ENCODE measurements at places on chromosomes 4 and X.

GRCh38 chr4:126766241-126766640 is 866.5 kb upstream of the INTU start:
- DNase-seq = no peak

- DNase-seq = no peak
These were observed 27.1 kb downstream of the FHIP1A start for GRCh38 chr4:151436093-151436518.

DNA sequence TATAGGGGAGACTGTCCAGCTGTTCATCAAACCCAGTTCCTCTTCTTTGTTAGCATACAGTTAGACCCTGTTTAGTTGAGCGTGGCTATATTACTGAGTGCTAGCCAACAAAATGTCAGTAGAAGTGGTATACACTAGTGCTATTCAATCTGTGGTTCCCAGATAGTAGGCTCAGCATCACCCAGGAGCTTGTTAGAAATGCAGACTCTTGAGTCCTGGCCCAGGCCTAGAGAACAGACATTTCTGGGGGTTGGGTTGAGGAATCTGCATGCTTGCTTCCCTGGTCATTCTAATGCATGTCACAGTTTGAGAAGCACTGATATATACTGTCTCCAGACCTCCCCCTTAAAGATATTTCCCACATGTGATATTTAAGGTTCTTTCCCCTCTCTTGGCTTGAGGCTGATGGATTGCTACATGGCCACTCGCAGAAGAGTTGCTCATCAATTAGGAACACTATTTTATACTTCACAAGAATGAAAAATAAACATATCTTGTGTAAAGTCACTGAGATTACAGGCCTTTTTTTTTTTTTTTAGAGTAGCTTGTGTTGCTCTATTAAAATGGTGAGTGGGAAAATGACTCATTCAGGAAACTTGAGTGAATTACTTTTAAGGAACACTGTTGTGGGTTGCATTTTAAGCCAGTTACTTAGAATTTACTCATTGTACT is 289.0 kb downstream of the STIM2 start:
- peak; percentile 8 for DNase-seq

GRCh38 chrX:2811271-2811670 is 17.5 kb upstream of the GYG2 start:
- DNase-seq = no peak

DNA sequence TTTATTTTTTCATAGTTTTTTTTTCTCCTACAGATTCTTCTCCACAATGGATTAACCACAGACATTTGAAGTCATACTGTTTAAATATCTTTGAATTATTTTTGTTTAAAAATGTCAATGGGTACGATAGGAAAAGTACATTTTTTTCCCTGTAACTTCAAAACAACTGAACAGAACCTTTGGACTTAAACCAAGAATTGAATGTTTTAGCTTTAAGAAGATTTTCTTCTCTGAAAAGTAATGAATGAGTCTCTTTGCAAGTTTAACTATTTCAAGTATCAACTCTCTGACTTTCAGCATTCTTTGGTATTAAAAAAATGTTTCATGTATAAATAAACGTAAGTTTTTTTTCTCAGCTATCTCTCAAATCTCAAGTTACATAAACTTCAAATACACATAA is 364.3 kb downstream of the FBXO8 start:
- DNase-seq = no peak

DNA sequence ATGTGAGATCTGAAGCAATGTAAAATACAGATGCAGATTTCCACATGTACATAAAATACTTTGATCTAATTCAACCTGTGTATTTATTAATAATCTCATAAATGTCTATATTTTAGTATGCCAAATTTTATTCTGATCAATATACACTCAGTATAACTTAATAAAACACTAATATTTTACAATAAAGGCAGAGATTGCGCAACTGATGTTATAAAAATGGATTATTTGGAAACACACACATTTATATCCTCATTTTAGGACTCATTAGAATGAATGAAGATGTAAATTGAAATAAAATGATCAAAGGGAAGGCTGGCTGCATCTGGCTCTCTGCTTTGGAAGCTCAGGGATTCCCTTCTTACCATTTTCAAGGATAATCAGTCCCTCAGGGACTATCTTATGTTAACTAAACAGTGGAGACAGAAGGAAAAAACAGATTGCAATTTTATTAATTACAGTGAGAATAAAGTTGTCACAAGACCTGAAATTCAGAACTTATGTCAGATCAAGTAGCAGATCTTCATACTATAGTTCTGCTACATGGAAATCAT is 900.9 kb upstream of the EPHA5 start:
- DNase-seq = no peak

- DNase-seq = no peak
These were observed 41.4 kb downstream of the ABHD18 start for GRCh38 chr4:128006592-128006991.

DNA sequence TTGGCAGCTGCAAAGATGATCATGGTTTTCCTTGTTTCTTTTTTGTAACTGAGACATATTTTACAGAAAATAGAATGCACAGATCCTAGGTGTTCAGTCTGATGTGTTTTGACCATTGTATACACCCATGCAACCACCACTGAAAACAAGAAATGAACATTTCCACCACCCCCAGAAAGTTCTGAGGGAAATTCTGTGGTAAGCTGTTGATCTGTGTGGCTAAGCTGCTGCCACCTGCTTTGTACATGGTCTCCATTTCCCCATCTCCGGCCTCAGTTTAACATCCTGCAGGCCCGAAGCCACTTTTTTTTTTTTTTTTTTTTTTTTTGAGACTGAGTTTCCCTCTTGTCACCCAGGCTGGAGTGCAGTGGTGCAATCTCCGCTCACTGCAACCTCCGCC is 65.3 kb downstream of the NYX start:
- DNase-seq = no peak

DNA sequence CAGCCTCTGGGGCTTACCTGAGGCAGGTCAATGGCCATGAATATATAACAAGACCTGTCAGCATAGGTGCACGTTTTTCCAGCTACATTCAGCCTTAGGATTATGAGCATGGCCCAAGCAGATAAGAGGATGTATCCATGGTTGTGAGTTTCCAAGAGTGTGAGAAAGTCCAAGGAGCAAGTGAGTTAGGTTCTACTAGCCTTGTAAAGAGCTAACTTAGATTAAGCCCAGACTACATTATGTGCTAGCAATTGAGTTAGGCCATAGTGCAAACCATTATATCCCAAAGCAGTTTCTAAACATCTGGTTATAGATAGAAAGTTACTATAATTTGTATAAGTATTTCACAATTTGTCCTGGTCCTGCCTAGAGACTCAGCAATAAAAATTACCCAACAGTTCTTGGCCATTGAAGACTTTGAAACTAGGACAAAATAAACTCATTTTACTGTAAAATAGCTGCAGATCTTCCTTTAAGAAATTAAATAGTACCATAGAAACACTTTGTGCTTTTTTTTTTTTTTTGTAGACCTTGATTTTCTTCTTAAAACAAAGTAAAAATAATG is 312.0 kb downstream of the CAMK2D start:
- DNase-seq = no peak

GRCh38 chrX:10244915-10245622 is 88.3 kb downstream of the CLCN4 start:
- no peak for DNase-seq

- DNase-seq = no peak
These were observed 390.3 kb downstream of the SPRY1 start for GRCh38 chr4:123786920-123787319.

DNA sequence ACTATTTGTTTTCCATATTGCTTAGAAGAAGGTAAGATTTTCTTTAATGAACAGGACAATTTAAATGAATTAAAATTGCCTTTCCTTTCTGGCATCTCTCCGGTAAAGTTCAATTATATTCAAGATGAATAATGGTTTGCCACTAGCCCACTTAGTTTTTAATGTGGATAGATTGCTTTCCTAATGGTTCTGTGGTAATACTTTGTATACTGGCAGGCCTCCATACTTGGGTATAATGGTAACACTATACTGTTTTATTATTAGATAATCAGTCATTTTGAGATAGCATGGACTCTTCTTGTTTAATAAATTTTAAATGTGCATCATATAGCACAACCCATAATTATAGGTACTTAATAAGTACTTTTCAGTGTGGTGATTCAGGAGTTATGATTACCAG is 89.5 kb downstream of the ELOVL6 start:
- DNase-seq = no peak

DNA sequence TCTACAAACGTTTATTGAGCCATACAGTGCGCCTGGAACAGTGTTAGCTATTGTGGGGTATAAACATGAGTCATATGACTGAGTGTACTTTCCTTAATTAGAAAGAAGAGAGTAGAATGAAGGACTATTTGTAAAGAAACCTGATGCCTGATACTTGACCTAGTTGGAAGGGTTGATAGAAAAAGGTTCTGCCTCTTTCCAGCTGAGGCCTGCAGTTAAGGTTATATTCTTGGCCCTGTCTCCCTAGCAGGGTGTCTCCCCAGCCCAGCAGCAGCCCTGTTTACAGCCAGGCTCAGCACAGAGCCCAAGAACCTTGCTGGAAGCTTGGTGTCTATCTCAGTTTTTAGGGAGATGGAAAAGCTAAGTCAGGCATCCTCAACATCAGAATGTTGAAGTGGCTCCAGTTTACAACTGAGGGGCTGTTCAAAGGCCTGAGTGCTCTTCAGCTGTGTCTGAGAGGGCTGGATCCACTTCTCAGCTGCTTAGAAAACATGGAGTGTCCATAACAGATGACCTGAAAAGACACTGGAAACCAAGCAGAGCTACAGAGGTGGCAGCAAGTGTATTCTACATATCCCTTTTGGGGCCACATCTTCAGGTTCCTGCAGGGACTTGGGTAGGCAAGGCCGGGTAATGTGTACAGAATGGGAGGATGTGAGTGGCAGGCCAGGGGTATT is 21.6 kb downstream of the NYX start:
- no peak for DNase-seq

DNA sequence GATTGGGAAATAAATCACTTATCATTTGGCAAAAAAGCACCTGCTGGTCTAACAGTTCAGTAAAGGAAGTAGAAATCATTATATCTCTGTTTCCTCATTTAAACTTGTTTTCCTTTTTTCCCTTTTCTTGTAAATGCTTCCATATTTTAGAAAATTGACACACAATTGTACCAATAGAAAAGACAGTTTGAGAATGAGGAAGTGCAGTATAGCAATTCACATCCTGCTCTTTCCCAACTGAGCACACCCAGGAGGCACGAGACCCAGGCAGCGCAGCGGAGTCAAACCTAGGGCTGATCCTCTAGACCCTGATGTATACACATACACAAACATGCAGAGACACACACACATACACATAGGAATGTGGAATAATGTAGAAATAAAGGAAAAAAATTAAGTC is 74.8 kb upstream of the PACRGL start:
- DNase-seq = no peak

DNA sequence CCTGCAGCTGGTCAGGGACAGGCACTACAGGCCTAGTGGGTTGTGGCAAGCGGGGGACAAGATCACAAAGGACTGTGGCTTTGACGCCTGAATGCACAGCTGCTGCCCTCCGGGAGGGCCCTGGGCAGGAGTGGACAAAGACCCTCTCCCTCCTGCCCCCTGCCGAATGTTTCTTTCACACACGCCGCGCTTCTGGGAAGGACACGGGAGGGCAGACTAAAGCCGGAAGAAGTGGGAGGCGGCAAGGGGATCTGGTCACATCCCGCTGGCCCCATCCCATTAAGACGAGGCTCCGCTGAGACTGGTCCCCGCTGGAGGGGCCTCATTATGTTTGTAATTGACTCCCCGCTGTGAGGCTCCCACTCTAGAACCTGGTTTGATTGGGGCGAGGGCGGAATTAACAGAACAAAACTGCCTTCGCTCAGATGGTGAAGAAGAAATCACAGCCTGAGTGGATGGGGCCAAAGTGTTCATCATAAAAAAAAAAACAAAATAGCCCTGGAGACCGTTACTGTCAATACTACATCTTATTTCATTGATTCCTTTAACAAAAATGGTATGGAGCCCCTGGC is 37.8 kb upstream of the PSAPL1 start:
- DNase-seq = no peak

DNA sequence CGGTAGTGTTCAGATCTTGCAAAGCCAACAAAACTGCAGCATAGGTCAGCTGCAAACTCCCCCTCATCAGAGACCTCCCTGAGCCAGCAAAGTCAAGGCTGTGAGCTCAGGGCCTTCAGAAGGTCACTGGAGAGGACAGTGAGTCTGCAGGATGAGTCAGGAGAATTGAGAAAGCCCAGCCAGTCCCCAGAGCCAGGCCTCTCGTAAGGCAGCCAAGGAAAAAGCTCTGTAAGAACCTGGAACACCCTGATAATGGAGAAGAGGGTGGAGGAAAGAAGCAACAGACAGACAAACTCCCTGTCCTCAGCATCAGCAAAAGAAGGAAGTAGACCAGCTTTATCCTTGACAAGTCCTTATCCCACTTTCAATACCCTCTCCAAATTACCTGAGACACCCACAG is 33.0 kb downstream of the GRIA3 start:
- peak; percentile 12 for DNase-seq

GRCh38 chr4:120749445-120750151 is 172.9 kb downstream of the PRDM5 start:
- no peak for DNase-seq

DNA sequence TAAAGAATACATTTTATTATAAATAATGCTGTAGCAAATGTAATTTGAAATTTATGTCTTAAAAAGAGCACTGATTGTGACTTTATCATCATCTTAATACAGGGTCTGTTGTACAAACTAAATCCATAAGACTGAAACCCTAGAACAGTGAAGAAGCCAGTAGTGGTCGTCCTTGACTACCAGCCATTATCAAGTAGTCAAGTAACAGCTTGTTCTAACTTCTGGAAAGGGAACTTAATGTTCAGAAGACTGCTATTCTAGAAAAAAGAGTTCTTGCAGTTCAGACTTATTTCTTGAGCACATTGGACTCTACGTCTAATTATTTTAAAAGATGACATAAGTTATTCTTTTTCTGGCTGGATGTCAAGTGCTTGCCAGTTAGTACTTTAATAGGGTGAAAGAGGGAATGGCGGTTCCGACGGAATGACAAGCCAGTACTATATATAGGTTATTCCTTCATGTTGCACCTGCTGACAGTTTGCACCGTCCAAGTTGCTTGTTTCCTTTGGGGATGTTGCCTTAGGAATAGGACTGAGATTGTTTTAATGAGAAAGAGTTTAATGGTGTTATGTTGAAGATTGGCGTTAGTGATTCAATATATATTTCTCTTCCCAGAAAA is 109.9 kb downstream of the RAPGEF2 start:
- no peak for DNase-seq

DNA sequence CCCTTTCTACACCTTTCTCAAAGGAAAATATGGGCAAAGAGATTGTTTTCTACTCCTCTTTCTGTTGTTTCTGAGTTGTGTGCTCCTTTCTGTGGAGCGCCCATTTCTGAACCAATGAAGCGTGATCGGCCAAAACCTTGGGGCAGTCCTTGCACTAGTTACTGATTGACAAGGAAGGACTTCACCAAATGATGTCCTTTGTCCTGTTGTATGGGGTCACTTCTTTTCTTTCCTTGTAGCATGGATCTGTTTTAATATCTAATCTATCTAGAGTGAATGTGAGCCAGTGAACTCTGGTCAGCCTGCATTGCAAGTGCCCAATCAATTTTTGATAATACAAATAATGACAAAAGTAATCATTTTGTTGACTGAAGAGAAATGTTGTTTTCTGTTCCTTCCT is 94.5 kb downstream of the EGF start:
- DNase-seq = no peak

GRCh38 chrX:45400027-45400779 is 199.5 kb upstream of the DIPK2B start:
- no peak for DNase-seq
